ENCODE measurements at places on chromosomes 1 and 21.

- no peak for DNase-seq
These were observed 16.0 kb upstream of the EPS15 start for GRCh38 chr1:51535006-51535592.

GRCh38 chr1:35589516-35590427 is 16.7 kb downstream of the TFAP2E start:
- no peak for DNase-seq

DNA sequence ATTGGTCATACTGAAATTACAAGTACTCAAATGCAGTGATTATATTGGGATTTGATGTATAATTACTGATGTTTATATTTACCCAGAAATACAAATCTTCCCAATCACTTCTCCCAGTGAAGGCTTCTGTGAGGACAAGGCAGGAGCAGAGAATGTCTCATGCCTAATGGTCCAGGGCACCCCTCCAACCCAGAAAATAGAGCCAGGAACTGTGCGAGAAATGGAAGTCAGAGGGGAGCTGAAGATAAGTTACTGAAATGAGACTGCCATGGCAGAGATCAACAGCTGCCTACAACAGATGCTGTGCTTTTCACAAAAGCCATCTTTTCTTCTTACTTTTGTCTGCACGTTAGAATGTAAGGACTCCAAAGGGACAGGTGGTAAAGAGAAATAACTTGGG is 171.2 kb downstream of the TTLL7 start:
- no peak for DNase-seq

GRCh38 chr21:35051287-35051818 is 2.3 kb upstream of the RUNX1 start:
- DNase-seq, result peak; percentile 28

GRCh38 chr1:59352065-59352464 is 55.2 kb downstream of the FGGY start:
- DNase-seq, result no peak
